ENCODE measurements at places on chromosomes 3 and 15. TPM values are rescaled to one million over a fixed set of nuclear protein-coding genes. Genes with fewer than 3 reads are reported as not detected.

GRCh38 chr3:108387063-108387462, 90.7 kb downstream of the HHLA2 start:
- DNase-seq = no peak

- no peak for DNase-seq
Observed at GRCh38 chr3:114707252-114707860, 413.5 kb downstream of the TIGIT start.

DNA sequence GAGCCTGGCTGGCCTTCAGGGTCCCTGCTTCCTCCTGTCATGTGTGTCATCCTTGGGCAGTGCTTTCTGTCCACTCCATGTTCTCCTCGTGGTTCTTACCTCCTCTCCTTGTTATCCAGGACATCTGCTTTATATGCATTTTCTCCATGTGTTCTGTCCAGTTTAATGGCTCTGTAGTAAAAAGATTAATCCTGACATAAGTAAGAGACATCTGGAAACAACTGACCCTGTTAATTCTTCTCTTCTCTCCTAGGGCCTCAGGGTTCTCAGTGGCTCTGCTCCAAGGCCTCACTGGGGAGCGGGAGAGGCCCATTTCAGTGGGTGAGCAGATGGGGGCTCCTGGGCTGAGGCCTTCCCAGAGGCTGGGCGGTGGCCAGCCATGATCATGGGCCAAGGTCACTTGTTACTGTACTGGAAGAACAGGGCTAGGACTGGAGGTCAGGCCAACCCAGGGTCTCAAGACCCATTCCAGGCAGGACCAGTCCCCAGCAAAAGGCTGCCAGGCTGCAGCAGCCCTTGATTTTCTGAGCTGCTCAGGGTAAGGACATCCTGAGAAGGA, 20.2 kb upstream of the CDCP1 start:
- no peak for DNase-seq

GRCh38 chr3:148319960-148320359, 377.7 kb upstream of the AGTR1 start:
- DNase-seq = no peak

- no peak for DNase-seq
Observed at GRCh38 chr3:50186096-50186495, 5.3 kb upstream of the GNAT1 start.

DNA sequence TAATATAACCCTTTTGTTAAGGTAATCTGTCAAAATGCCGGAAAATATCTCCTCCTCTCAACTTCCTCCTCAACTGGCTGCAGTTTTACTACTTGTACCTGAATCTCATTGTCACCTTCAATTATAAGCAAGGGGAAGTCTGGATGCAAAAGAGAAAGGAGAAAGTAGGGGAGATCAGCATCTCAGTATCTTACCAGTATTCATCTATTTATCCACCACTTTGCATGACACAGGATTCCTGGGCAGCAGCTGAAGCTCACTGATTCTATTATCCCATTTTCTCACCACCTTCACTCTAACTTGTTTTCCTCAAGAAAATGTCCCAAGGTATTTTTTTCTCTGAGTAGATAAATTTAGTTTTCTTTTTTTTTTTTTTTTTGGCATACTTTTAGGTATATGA, 440.5 kb upstream of the CBLB start:
- DNase-seq = no peak

DNA sequence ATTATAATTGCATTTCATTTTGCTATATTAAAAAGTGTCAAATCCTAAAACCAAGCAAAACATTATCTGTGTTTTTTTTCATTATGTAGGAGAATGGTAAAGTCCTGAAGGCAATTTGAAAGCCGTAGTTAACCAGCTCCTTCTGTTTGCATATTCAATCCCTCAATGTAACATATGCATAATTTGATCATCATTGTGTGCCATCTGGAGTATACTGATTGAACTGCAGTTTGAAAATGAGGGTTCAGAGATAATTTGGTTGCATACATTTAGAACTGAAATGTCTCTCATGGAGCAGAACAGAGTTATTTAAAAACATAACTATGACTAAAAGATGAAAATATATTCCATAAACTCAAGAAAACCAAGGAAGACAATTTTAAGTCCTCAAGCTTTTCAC, 518.6 kb downstream of the GBE1 start:
- no peak for DNase-seq

The KIF15 gene
- total RNA-seq = 19.4 TPM

The CCDC9B gene
- total RNA-seq = 4.4 TPM

The ETV5 gene
- 36.0 TPM for total RNA-seq
